Stimulated activated CD8-positive, alpha-beta memory T cell treated with anti-CD3 and anti-CD28 coated beads, Interleukin-4, amount 100 ng/mL, for 4 hours (primary cell): ENCODE measurements at places on chromosomes 2 and 18.

GRCh38 chr2:216761133-216761532, 65.8 kb upstream of the IGFBP5 start:
- DNase-seq = no peak

GRCh38 chr18:23661735-23662308, 889 bp downstream of the ANKRD29 start:
- no peak for DNase-seq

DNA sequence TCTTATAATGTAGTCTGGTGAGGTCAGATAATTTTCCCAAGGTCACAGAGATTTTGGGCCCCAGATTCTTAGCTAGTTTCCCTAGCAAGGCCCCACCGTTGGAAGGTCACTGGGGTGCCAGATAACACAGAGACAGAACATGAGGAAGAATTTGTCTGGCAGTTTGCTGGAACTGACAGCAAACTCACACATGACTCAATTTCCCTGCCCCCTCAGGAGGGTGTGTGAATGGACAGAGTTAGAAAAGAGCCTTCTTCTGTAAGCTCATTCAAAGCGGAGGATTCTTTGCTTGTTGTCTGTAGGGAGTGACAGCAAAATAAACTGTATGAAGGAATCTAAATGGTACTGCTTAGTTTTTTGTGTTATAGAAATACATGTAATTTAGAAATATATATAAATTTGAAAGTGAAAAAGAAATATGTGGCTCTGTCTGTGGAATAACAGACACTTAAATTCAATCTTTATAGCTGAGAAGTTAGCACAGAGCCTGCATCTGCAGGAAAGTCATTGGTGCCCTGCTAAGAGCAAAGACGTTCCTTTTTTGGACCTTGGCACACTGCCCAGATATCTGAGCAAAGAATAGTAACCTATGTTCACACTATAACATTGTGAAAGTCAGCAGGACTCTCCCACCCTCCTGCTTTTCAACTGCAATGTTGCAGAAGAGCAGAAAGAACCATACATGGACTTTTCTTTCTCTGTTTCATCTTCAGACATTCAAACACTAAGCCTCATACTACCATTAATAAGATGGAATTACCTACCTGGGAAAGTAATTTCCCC, 2.1 kb downstream of the MDH1 start:
- no peak for DNase-seq

GRCh38 chr2:220437938-220438337, 810.5 kb downstream of the SLC4A3 start:
- DNase-seq = no peak

DNA sequence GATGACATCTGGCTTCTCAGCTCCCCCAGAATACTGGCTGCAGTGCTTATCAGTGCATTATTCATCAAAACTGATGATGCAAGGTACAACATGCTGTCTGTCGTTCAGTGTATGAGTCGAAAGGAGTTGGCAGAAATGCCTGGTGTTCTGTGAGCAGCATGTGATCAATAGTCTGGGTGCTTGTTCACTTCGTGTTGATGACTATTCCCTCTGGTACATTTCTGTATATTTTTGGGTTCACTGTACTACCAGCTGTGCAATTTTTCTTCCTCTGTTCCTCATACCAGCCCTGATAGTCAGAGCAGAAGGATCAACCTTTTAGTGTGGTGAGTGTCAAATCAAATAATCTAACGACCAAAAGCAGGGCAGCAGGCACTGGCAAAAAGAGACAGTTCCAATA, 59.0 kb upstream of the KLHL14 start:
- no peak for DNase-seq

- DNase-seq = no peak
Observed at GRCh38 chr18:25180973-25181548, 170.9 kb downstream of the ZNF521 start.

DNA sequence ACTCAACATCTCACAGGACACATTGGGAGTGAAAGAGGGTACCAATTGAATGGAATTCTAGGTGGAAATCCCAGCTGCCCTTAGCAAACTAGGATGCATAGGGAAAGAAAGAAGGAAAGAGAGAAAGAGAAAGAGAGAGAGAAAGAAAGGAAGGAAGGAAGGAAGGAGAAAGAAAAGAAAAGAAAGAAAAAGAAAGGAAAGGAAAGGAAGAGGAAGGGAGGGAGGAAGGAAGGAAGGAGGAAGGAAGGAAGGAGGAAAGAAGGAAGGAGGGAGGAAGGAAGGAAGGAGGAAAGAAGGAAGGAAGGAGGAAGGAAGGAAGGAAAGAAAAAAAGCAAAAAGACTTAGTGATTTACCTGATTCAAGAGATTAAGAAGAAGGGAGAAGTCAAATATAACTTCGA, 143.9 kb downstream of the SS18 start:
- no peak for DNase-seq

- no peak for DNase-seq
Observed at GRCh38 chr2:30541680-30542079, 94.6 kb downstream of the LCLAT1 start.

DNA sequence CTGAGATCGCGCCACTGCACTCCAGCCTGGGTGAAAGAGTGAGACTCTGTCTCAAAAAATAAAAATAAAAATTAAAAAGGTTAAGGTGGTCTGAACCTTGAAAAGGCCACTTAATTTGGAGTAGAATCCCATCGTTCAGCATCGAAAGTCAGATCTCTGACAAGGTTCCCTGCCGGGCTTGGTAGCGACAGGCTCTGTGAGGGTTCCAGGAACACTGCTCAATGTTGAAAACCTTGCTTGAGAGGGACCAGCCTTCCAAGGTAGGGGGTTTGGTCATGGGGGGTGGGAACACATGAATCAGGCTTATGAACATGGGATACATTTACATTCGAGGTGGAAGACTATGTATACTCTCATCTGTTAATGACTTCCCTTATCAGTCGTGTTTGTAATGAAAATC, 232.2 kb downstream of the FHOD3 start:
- no peak for DNase-seq

- no peak for DNase-seq
Observed at GRCh38 chr2:129242269-129242668, 737.2 kb upstream of the RAB6C start.

DNA sequence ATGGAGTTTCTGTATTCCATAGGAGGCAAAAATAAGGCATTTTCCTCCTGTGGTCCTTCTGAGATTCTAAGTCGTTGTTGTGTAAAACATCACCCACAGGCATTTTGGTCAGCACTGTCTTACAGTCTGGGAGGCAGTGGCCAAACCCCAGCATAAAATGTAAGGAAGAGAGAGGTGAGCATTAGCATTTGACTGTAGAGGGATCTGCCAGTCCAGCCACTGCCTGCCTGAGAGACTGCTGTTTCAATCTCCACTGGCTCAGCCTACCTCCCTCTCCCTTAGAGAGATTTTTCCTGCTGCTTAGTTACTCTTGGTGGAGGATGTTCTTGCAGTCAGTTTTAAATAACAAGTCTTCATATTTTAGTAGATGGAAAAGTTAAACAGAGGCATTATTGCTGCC, 77.0 kb downstream of the ARHGEF33 start:
- no peak for DNase-seq

- DNase-seq = no peak
Observed at GRCh38 chr18:76757335-76757734, 65.0 kb upstream of the ZNF236 start.

- no peak for DNase-seq
Observed at GRCh38 chr18:9249254-9249653, 85.3 kb upstream of the TWSG1 start.

DNA sequence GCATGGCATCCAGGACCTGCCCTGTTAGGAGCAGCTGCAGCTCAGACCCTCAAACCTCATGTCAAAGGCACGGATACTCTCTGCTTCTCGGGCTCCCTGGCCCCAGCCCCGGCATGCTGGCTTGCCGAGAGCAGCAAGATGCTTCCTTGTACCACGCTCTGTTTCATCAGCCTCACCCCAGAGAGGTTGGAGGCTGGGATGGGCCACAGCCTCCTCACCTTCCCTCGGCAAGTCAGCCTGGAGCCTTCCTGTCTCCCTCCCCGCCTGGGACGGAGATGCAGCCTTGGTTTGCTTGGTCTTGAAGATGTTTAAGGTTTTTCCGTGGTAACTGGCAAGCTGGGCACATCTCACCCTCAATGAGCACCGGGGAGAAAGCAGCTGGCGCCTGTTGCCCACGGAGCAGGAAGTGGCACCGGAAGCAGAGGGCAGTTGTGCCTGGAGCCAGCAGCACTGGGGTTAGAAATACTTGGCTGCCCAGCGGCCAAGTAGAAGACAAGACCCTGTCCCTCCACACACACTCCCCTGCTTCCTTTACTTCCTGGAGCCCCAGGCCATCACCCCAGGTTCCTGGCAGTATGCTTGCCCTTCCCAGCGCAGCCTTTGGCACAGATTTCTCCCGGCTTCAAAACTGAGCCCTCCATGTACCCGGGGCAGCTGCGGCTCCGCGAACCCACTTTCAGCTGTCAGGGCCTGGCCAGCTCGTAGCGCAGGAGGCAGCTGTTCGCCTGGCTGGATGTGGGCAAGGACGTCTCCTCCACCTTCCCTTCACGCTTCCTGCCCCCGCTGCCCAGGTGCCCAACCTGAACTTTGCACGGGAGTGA, 17.4 kb downstream of the FBLN7 start:
- DNase-seq = no peak

- DNase-seq = no peak
Observed at GRCh38 chr2:161913865-161914264, 160.2 kb downstream of the DPP4 start.

- DNase-seq = no peak
Observed at GRCh38 chr2:158651358-158652057, 143.6 kb upstream of the DAPL1 start.

GRCh38 chr2:102678442-102678841, 59.1 kb downstream of the SLC9A2 start:
- no peak for DNase-seq

DNA sequence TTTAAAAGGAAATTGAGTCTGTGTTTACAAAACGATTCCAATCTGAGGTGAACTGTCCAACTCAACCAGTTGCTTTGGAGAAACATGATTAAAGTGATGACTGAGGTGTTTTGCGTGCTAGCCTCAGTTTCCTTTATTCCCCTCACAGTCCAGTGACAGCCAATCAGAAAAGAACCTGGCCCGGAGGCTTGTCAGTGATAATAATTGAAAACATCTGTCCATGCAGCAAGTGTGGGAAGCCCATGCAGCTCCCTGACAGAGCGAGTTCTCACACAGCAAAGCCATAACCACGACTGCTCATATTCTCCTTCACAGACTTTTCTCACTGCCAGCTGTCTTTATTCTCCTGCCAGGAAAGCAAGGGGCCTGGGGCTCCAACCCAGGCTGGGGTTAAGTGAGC, 613.4 kb downstream of the ARHGAP15 start:
- no peak for DNase-seq

- DNase-seq = no peak
Observed at GRCh38 chr2:27916293-27916995, 25.9 kb downstream of the BABAM2 start.

- no peak for DNase-seq
Observed at GRCh38 chr2:48122166-48122565, 215.9 kb upstream of the FBXO11 start.

- no peak for DNase-seq
Observed at GRCh38 chr18:32362484-32362883, 108.2 kb downstream of the GAREM1 start.

DNA sequence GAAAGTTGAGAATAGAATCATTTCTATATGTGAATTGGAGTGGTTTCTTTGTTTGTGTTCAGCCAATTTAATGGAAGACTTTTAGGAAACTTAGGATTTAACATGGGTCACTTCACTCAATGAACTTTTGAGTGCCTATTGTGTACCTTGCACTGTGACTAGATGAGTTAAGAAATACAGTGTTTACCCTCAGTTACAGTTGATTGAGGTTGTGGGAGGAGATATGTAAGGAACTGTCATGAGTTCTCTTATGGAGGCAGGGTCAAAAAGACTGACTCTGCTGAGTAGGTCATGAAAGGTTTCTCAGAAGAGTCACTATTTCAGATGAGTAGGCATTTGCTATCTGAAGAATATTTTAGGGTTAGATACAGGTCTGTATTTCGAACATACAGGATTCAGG, 98.6 kb downstream of the RAB3GAP1 start:
- no peak for DNase-seq

DNA sequence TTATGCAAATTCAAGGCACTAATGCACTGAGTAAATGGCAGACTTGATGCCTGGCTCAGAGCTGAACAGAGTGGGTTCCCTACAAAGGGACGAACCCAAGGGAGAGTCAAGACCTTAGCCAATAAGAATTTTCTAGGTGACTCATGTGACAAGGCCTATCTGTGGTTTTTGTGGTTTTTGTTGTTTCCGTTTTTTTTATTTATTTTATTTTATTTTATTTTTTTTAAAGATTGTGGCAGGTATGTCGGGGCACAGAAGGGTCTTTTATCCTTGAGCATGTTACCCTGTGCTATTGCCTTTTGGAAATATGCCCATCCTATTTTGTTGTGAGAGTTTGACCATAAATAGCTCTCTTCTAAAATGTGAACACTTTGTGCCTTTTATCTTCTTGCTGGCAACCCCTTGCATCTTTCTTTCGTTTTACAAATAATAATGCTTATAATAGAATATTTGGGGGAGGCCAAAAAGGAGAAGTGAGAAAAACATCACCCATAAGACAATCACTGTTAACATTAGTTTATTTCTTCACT, 113.4 kb upstream of the AQP4 start:
- no peak for DNase-seq

GRCh38 chr2:160270571-160271113, 70.6 kb upstream of the ITGB6 start:
- no peak for DNase-seq

DNA sequence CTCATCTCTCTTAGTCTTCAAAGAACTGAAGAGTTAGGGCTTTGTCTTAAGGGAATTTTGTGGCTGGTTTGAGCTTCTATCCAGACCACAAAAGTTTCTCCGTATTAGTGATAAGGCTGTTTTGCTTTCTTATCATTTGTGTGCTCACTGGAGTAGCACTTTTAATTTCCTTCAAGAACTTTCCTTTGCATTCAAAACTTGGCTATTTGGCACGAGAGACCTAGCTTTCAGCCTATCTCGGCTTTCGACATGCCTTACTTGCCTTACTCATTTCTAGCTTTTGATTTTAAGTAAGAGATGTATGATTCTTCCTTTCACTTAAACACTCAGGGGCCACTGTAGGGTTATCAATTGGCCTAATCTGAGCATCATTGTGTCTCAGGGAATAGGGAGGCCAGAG, 29.9 kb downstream of the HDHD2 start:
- no peak for DNase-seq

DNA sequence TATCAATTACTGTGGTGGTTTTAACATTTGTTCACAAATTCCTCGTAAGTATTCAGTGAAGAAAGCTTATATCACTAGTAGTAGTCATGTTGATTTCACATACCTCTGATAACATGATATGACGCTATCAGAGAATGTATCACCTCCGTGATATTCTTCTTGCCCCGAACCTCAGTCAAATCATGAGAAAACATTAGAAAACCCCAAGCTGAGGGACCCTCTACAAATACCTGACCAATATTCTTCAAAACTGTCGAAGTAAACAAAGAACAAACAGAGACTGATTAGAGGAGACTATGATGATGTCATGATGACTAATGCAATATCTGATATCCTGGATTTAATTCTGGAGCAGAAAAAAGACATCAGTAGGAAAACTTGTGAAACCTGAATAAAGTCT, 85.6 kb upstream of the SPOPL start:
- DNase-seq = no peak
